ENCODE measurements at places on chromosomes 6 and 20.

- DNase-seq = no peak
Measured at GRCh38 chr20:47493175-47493962, 8.3 kb upstream of the NCOA3 start.

DNA sequence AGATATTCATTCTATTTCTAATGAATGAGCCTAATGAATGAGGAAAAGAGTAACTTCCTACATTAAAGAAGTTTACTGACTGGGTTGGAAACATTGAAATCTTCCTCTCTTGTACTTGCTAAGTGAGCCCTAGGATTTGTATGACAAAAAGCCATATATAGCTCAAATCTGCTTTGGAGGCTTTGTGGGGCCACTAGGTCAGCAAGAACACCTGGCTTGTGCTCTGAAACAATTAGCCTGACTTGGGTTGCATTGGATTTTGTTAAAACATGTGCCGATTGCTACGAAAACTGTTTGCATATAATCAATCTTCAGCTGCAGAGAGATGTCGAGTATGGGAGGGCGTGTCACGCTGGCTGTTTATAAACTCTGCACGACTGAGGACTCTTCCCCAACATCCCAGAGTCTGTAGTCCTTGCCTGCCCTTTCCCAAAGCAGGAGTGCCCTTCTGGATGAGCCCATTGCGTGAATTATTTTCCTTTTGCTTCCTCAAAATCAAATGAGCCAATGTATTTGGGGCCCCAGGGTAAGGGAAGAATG, 684.8 kb downstream of the DHX35 start:
- DNase-seq = no peak

GRCh38 chr6:75114195-75114594, 91.7 kb downstream of the COL12A1 start:
- no peak for DNase-seq

GRCh38 chr6:34129753-34130152, 16.1 kb downstream of the GRM4 start:
- DNase-seq = no peak

- DNase-seq = no peak
Measured at GRCh38 chr20:61789329-61789728, 276.4 kb downstream of the TAF4 start.

DNA sequence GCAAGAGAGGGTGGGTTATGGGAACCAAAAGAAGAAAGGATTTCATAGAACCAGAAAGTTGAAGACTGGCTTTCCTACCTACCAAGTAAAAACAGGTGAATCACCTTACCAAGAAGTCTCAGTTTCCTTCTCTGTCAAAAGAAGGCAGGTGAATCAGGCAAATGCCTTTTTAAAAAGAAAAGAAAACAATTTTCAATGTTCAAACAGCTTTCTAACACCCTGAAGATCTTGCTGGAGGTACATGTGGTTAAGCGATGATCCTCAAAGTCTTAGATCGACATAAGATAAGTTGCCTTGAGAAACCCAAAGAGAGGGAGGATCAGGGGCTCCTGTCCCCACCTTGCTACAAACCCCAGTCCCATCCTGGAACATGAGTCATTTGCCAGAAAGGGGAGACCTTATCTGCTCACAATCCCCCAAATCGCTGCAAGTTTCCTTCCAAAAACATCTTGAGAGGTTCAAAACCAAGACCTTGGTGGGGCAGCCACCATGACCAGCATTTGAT, 71.6 kb downstream of the NFATC2 start:
- DNase-seq = no peak

- DNase-seq = no peak
Measured at GRCh38 chr6:154440422-154441043, 70.0 kb downstream of the CNKSR3 start.

GRCh38 chr20:19991308-19991707, 25.9 kb upstream of the NAA20 start:
- no peak for DNase-seq

GRCh38 chr6:169915769-169916550, 164.5 kb downstream of the ERMARD start:
- DNase-seq = no peak

- DNase-seq = no peak
Measured at GRCh38 chr6:167722634-167723309, 103.9 kb upstream of the AFDN start.

DNA sequence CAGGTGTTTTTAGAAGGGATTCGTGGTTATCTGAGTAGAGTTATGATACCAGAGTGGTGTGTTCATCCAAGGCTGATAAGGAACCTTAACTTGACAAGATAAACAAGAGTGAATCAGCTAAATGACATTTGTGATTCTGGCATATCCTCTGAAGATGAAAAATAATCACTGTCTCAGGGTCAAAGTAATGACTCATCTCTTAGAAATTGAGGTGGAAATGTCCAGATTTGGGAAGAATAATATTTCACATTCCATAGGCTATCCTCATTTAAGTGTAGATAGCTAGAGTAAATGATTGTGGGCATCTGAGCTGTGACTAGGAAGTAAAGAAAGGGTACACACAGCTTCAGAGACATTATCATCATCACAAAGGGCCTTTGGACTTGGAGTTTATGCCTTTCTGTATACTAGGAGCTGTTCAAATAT, 255.7 kb downstream of the GJA1 start:
- no peak for DNase-seq

GRCh38 chr20:36071848-36072247, 82.7 kb upstream of the EPB41L1 start:
- DNase-seq = no peak

GRCh38 chr6:124659427-124659826, 302.8 kb upstream of the RNF217 start:
- DNase-seq = no peak

DNA sequence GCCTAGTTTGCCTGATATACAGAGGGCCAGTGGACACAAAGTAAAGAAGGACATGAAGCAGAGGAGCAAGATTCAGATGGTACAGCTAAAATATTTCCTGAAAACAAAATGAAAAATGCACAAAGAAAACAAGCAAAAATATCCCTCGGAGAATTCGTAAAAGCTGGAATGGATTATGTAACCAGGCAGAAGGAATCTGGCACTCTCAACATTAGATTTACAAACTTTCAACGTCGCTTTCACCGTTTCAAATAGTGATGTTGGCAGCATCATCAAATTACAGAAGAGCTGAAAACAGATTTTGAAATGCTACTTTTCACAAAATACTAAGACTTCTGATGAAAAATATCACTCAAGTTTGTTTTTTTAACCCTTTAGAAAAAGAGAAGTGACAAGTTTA, 11.7 kb downstream of the SMLR1 start:
- DNase-seq = no peak

DNA sequence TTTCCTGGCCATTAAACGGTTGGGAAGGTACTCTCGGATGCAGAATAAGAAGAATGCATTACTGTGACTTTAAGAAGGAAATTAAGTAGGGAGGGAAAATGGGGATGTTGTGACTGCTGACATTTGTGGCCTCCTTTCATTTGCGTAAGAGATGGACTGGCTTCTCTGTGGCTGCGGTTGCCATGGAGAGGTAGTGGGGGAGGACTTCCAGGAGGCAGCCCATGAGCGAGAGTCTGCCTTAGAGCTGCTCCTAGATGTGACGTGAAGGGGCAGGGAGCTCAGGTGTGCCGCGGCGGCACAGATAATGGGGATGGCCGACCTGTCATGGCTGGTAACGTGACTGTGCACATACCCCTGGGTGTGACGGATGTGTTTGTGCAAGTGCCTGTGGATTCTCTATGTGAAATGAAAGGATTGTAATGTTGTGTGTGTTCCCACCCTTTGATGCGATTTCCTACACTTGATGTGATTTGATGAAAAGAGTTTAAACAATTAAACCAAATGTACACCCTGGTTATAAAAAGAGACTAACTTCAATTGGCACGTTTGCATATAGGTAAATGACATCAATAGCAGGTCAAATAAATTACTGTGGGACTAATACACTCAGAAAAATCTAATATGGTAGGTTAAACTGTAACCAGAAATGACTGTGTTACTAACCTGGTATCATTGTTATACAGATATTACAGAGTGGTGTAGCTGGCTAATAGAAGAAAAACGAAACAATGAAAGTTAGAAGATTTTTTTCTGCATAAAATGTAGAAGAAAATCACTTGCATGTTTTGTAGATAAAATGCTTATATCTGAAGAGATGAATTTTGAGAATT, 48.9 kb downstream of the HIVEP1 start:
- DNase-seq = no peak

Measured in D721Med (cell line).